ENCODE measurements at places on chromosomes 2 and 18.

- DNase-seq: no peak
Observed at GRCh38 chr2:209505410-209505809, 81.6 kb downstream of the MAP2 start.

DNA sequence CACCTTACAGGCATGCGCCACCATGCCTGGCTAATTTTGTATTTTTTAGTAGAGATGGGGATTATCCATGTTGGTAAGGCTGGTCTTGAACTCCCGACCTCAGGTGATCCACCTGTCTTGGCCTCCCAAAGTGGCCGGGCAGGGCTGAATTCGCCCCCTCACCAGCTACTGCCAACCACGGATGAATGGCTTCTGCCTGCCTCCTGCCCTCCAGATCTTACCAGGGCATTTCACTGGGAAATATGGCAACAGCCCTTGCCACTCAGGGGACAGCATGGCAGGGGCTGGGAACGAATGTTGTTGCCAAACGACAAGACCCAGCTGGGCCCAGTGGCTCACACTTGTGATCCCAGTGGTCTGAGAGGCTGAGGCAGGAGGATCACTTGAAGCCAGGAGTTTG lies 1.8 kb upstream of the ALPP start:
- no peak for DNase-seq

DNA sequence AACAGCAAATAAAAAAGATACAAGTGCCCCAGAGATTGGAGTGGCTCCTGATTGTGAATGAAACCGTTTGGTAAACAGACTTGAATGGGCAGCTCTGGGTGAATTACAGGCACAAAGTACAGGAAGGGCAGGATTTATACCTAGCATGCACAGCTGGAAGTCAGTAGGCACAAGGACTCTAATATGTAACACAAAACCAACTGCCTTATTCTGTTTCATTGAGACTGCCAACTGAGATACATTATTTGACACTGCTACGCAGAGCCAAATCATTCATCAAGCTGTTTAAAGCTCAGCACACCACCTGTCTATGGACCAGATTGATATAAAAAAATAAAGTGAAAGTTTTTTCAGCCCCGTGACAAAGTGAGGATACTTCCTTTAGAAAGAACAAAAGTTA lies 541.2 kb downstream of the NUP35 start:
- DNase-seq: peak; percentile 93

DNA sequence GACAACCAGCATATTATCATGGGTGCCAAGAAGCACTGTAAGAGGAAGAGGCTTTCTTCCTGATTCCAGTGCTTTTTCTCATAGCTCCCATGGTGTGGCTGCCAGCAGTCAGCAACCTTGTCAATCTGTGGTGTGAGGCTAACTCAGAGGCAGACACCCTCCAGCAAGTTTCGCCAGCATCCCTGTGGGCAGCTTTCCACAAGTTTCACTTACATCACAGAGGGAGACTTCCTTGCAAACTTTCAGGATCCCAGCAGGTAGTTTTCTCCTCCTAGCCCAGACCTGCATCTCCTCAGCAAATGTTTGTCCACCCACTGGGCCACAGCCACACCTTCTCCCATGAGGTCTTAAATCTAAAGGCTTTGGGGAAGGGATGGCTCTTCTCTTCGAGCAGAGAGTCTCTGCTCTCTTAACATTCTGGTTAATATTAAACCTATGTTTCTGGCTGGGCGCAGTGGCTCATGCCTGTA lies 9.1 kb downstream of the DNAH7 start:
- no peak for DNase-seq

- no peak for DNase-seq
Observed at GRCh38 chr2:216791303-216791702, 68.6 kb downstream of the TNP1 start.

DNA sequence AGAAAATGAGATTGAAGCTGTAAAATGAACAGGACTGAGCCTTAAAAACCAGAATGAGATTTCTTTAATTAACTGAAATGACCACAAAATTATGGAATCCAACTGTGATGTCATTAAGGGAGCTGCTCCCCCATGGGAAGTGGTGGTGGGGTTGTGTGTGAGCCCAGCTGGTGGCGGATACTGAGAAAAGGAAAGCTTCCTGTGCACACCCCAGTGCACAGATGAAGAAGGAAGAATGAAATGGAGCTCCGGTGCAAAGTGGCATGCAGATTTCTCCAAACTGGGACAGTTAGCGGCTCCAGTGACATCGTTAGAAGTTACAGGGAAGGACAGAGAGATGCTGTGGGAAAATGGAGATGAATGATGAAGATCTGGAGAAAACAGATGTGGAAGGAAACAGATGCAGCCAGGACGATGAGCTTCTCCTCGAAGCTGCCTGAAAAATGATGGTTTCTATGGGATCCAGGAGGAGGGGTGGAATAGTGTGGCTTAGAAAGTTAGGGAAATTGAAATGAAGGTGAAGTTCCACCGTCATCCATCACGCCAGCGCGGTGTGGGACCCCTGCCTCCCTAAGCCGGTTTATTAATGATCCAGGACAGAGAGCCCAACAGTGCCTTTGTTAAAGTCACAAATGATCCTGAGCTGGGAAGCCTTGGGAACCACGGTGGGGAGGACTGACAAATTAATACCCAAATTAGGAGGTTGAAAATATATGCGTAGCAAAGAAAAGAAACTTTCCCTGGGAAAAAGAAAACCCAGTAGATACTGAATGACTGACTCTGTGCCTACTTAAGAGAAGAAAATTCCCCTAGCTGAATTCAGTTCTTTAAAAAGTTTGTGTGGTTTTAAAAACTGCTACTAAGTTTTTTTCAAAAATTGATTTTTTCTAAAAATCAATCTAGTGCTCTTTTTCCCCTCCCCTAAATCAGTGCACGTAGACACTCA lies 77.2 kb downstream of the TSN start:
- DNase-seq: no peak

DNA sequence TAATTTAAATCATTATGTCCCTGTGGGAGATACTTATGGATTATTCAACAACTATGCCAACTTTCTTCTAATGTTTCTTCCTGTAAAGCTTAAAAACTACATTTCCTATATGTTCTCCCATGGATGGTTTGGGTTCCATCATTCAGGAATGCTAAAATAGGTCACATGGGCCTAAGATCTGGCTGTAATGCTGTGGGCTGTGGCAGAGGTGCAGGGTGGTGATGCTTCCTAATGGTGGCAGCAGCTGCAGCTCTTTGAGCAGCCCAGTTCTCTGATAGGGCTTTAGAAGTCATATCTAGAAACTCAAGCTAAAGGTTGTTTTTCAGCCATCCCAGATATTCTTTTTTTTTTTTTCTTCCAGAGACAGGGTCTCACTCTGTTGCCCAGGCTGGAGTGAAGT lies 266.1 kb downstream of the ZNF385B start:
- DNase-seq: no peak

GRCh38 chr2:138312061-138312460 lies 189.5 kb upstream of the SPOPL start:
- no peak for DNase-seq

Data from NCI-H1436 (cell line).